ENCODE measurements at places on chromosomes 6 and 20. TPM values are rescaled to one million over a fixed set of nuclear protein-coding genes. Genes with fewer than 3 reads are reported as not detected.

The PRR18 gene
- total RNA-seq = 0.14 TPM

The RAMACL gene
- 0.52 TPM for total RNA-seq

The PPP1R3G gene
- total RNA-seq = 0.47 TPM

The GJA10 gene
- total RNA-seq = not detected

The CST2 gene
- not detected for total RNA-seq

The NRM gene
- total RNA-seq = 35.7 TPM

The SNPH gene
- 3.2 TPM for total RNA-seq

The MLN gene
- not detected for total RNA-seq

The SPEF1 gene
- total RNA-seq = 0.14 TPM

The CRISP3 gene
- not detected for total RNA-seq

The BMP7 gene
- not detected for total RNA-seq

The EYA2 gene
- total RNA-seq = not detected

The DDO gene
- total RNA-seq = not detected

The CTNNBL1 gene
- 79.4 TPM for total RNA-seq

The SLC35F1 gene
- not detected for total RNA-seq

The PBOV1 gene
- total RNA-seq = not detected

The NOX3 gene
- total RNA-seq = not detected

The MRPS26 gene
- 60.0 TPM for total RNA-seq

The LTB gene
- total RNA-seq = 89.3 TPM

The TRERF1 gene
- total RNA-seq = 3.8 TPM

All from activated naive CD4-positive, alpha-beta T cell treated with anti-CD3 and anti-CD28 coated beads, Interleukin-2, amount 50 U/mL, for 72 hours (primary cell).